ENCODE measurements at places on chromosomes 5 and 9. TPM values are rescaled to one million over a fixed set of nuclear protein-coding genes. Genes with fewer than 3 reads are reported as not detected.

Gene NXNL2
- total RNA-seq, result 0.97 TPM

Gene AKNA
- 6.3 TPM for total RNA-seq

Gene OMD
- total RNA-seq, result not detected

Gene GPX3
- 1.2 TPM for total RNA-seq

Gene IRX2
- total RNA-seq, result not detected

Gene SLCO4C1
- not detected for total RNA-seq
